Activated T-cell treated with anti-CD3 and anti-CD28 coated beads for 1 hour (primary cell): ENCODE measurements at places on chromosomes 5 and 9.

GRCh38 chr9:93126825-93127368 lies 7.2 kb downstream of the NINJ1 start:
- no peak for DNase-seq

GRCh38 chr9:6566409-6567139 lies 79.0 kb downstream of the GLDC start:
- DNase-seq, result no peak

- no peak for DNase-seq
These were observed 2.7 kb upstream of the HSPA4 start for GRCh38 chr5:133048993-133049725.

- no peak for DNase-seq
These were observed 115.4 kb downstream of the OXCT1 start for GRCh38 chr5:41754857-41755256.

GRCh38 chr5:152366716-152367115 lies 38.4 kb downstream of the NMUR2 start:
- no peak for DNase-seq
